ENCODE measurements at places on chromosomes 4 and X.

GRCh38 chr4:80156410-80156809 lies 40.9 kb upstream of the PRDM8 start:
- no peak for DNase-seq

GRCh38 chrX:135420831-135421230 lies 913 bp upstream of the SMIM10L2A start:
- DNase-seq = no peak

- DNase-seq = no peak
These were observed 222.3 kb upstream of the HS3ST1 start for GRCh38 chr4:11650801-11651596.

DNA sequence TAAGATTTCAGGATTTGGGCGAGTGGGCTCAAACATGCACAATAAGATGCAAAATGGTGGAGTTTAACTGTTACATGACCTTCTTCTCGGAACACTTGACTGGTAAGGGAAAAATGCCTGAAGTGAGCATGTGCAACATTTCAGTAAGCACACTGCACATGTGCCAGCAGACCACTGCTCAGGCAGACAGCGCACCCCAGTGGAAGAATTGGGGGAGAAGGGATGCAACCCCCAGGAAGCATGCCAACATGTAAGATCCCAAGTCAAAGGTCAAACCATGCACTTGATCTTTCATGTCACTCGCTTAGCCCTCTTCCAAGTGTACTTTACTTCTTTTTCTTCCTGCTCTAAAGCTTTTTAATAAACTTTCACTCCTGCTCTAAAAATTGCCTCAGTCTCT lies 256.3 kb downstream of the CENPC start:
- DNase-seq = no peak

DNA sequence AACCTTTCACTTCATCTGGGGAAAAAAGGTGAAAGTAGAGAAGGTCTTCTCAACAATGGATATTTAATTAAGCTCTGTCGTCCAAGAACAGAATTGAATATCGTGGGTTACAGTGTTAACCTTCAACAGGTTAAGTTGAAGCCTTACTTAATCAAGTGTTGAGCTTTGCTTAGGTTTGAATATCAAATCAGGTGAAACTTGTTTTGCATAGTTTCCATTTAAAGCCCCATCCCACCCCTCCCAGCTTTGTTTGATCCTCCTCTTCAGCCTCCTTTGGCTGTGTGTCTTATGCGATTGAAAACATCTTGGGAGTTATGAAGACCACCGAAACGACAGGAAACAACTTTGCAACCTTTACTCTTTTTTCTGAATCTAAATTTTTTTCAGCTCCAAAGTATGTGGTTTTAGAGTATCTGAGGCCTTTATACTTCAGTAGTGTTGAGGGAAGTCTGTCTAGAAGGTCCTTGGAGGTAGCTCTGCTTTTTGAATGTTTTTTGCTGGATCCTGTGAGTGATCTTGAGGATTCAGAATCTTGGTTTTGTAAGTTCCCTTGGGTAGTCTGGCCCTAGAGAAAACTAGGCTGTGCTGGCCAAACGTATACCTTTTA lies 39.1 kb downstream of the MCUB start:
- no peak for DNase-seq

DNA sequence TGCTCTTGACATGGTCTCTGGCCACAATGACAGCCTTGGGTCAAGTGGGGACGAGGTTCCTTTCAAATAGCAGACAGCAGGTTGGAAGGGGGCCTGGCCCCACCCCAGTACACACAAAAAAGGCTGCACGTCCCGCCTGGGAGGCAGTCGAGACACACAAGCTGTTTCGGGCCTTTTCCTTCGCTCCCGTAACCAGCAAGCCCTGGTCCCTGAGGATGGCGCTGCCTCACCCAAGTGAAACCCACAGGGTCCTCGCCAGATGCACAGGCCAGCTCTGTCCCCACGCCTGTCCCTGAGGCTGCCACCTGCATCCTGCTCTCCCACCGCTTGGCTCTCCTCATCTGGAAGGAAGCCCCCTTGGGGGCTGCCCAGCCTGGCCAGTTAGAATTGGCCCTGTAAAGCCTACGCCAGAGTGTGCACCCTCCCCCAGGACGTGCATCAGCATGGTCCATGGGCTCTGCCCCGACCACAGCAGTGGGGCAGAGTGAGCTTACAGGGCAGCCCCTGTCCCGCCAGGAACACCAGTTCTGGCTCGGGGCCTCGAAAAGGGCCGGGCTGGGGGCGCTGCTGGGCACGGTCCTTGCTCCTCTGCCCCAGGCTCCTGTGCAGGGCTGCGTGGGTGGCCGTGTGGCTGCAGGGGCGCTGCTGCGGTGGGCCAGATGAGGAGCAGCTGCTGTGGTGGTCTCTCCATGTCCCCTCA lies 2.0 kb downstream of the CPLX1 start:
- DNase-seq = no peak

DNA sequence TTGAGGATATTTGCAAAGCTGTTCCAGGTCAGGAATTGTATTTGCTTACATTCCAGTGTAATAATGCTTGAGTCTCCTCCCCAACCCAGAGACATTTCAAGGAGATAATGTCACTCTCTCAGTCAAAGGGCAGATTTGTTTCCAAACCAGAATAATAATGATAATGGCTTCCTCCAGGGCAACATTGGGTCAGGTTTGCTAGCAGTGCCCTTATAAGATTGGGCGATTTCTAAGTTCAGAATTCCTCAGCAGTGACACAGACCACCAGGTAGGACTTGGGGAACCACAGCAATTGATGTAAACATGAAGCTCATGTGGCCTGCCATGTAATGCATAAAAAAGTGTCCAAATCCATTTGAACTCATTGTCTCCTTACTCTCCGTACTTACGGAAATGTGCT lies 125.2 kb downstream of the BMP15 start:
- DNase-seq = no peak

GRCh38 chr4:38266616-38267015 lies 306.4 kb downstream of the PTTG2 start:
- no peak for DNase-seq

GRCh38 chr4:107153228-107153627 lies 117.1 kb upstream of the DKK2 start:
- DNase-seq = no peak

All from activated CD8-positive, alpha-beta memory T cell treated with anti-CD3 and anti-CD28 coated beads, Interleukin-2, amount 10 ng/mL, durations not matched to agents 7 days and 5 days (primary cell).